Naive thymus-derived CD8-positive, alpha-beta T cell (primary cell): ENCODE measurements at places on chromosomes 1 and 21. TPM values are rescaled to one million over a fixed set of nuclear protein-coding genes. Genes with fewer than 3 reads are reported as not detected.

The ESPN gene
- 0.12 TPM for polyA plus RNA-seq

The TPTE gene
- not detected for polyA plus RNA-seq

The FAM43B gene
- polyA plus RNA-seq = not detected

The CSMD2 gene
- polyA plus RNA-seq = not detected

The LIN28A gene
- polyA plus RNA-seq = not detected

The SLC25A33 gene
- 8.2 TPM for polyA plus RNA-seq

The GUCA2B gene
- polyA plus RNA-seq = not detected

The PHTF1 gene
- polyA plus RNA-seq = 3.1 TPM

The C2CD2 gene
- polyA plus RNA-seq = 3.7 TPM

The NGF gene
- polyA plus RNA-seq = not detected

The INAVA gene
- not detected for polyA plus RNA-seq

The PCP4 gene
- not detected for polyA plus RNA-seq

The DMRTB1 gene
- not detected for polyA plus RNA-seq

The CD160 gene
- 117 TPM for polyA plus RNA-seq

The LCE2B gene
- not detected for polyA plus RNA-seq

The BROX gene
- 9.2 TPM for polyA plus RNA-seq

The CHRM3 gene
- 0.86 TPM for polyA plus RNA-seq

The HIVEP3 gene
- 5.5 TPM for polyA plus RNA-seq

The ZNF695 gene
- polyA plus RNA-seq = not detected

The TRIM63 gene
- polyA plus RNA-seq = not detected
